ENCODE measurements at places on chromosomes 16 and 17.

- no peak for DNase-seq
Measured at GRCh38 chr16:46788891-46789474, 40.8 kb upstream of the MYLK3 start.

DNA sequence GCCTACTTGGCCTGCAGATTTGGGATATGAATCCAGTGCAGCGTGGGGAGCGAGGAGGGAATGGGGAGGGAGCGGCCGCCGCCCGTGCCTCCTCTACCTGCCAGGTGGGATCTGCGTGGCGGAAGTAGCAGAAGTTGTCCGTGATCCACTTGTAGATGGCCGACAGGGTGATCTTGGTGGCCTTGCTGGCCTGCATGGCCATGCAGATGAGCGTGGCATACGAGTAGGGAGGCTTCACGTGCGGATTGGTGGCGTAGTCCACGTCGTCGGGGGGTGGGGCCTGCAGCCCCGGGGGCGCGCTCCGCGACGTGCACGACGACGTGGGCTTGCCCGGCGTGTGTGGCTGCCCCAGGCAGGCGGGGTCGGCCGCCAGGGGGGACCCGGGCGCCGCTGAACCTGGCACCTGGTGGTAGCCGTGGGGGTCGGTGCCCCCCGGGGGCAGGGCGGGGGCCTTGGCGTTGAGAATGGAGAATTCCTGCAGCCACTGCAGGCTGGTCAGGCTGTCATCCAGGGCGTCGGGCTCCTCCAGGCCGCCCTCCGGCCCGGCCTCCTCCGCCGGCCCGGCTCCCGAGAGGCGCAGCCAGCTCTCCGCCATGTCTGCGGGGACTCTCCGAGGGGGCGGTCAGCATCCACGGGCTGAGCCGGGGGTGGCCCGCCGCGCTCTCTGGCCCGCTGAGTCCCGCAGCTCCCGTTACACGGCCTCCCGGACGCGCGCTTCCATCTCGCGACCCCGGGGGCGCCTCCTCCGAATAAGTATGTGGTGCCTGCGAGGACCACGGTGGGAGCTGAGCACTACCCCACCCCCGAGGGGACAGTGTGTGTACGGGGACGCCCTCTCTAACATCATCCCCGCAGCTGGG is 1.0 kb downstream of the FOXJ1 start:
- no peak for DNase-seq

GRCh38 chr17:64085650-64086005 is 44.3 kb downstream of the ERN1 start:
- no peak for DNase-seq

GRCh38 chr17:48583708-48584222 is 5.6 kb upstream of the HOXB4 start:
- no peak for DNase-seq

DNA sequence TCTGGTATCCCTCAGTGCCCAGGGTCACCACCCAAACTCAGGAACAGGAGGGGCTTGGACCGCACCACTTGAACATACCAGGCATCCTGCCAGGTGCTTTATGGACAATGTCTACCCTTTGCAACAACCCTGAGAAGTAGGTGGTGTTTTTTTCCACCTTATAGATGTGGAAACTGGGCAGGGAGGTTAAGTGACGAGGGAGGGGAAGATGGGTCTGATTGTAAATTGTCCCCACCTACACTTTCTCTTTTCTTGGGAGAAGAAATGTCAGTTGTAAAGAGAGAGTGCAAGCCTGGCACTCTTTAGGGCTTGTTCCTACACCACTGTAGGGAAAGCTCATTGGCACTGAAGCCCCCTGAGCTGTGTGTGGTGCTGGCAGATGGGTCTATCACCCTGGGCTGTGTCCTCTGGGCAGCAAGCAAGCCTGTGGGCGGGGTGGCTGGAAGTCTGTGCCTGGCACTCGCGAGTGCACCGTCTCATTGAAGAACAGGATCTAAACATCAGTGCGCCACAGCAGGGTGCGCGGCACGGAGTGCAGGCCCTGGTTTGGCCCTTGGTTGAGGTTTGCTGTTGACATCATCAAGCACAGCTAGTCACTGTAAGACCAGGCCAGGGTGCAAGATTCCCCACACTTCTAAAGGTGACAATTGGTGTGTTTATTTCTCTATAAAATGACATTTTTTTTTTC is 15.1 kb downstream of the NOD2 start:
- no peak for DNase-seq

DNA sequence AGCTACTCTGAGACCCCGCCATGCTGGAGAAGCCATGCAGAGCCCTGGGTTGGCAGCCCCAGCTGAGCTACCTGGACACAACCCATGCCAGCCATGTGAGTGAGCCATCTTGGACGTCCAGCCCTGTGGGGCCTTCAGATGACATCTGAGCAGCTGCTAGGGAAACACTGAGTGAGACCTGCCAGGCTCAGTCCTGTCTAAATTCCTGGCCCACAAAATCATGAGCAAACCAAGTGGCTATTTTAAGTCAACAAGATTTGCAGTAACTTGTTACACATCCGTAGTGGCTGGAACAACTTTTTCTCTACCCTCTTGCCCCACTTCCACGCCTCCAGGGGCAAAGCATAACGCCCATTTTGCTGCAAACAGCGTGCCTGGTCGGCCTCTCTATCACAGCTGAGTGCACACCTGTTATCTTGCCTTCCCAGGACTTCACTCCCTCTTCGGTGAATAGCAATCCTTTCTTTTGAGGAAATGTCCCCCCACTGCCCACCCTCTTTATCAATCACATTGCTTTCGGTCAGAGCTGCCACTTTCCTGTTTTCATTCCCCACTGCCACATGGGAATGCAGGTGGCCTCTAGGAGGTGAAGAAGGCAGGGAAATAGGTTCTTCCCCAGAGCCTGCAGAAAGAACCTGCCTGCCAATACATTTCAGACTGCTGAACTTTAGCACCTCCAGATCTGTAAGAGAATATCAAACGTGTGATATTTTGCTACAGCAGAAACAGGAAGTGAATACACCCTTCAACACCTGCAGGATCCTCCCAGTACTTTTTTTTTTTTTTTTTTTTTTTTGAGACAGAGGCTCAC is 7.4 kb upstream of the SCIMP start:
- no peak for DNase-seq

DNA sequence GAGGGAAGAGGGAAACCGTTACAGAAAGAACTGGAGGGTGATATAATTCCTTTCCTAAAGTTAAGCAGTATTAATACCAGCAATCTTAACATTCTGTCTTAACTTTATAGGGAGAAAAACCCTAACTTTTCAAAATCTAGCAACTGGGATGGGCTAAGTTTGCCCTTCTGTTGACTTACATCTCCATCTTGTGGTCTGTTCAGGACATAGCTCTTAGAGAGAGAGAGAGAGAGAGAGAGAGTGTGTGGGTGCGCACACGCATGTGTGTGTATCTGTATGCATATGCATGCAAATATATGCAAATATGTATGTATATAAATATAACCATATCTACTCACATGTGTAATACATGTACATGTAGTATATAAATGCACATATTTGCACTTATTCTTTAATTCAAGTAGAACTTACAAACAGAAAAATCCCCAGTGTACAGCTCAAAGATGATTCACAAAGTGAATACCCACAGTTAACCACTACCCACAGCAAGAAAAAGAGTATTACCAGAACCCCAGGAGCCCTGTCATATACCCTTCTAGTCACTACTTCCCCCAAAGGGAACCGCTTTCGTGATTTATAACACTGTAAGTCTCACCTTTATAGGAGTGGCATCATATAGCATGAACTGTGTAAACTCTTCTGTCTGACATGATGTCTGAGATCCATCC is 46.5 kb downstream of the STX8 start:
- no peak for DNase-seq

GRCh38 chr17:67260170-67260987 is 15.4 kb upstream of the HELZ start:
- no peak for DNase-seq

- no peak for DNase-seq
Measured at GRCh38 chr17:18937981-18938691, 13.8 kb upstream of the SLC5A10 start.

DNA sequence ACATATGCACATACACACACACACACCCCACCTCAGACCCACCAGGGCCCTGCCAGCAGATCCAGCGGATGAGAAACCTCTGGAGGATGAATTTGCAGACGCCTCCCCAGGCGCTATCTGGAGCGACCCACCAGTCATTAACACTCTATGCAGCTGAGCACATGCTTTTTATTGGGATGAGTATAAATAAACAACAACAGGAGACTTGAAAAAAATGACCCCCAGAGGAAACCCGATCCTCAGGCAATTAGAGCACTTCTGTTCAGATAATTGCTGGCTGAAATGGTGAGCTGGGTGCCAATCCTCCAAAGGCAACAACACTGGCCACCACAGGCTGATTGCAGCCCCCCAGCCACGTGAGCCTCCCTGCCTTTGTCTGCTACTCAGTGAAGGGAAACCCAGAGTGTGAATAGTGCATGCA is 32.9 kb downstream of the DYNLRB2 start:
- no peak for DNase-seq

DNA sequence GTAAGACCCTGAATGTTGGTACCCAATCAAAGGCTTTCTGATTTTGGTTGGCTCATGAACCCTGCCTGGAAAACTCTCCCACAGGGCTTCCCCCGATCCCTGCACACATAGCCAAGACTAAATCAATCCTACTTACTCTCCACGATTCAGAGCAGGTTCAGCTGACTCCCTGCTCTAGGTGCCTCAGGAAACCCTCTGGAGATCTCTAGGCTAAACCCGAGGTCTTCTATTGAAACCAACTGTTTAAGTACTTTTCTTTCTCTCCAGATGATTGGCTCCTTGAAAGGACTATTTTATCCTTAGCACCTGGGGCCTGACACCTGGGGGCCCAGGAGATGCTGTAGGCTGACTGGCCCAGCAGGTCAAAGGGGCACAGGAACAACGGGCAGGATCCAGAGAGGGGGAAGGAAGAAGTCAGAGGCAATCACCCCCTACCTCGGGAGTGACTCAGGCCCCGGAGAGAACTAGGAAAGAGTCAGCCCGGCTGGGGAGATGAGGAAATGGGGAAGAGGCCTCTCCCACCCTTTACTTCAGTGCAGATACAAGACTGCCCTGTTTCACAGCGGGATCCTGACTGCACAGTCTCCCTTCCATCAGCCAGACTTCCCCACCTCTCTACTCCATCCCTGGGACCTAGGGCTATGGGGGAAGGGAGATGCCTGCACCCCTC is 2.0 kb downstream of the TBC1D10B start:
- DNase-seq, result no peak

DNA sequence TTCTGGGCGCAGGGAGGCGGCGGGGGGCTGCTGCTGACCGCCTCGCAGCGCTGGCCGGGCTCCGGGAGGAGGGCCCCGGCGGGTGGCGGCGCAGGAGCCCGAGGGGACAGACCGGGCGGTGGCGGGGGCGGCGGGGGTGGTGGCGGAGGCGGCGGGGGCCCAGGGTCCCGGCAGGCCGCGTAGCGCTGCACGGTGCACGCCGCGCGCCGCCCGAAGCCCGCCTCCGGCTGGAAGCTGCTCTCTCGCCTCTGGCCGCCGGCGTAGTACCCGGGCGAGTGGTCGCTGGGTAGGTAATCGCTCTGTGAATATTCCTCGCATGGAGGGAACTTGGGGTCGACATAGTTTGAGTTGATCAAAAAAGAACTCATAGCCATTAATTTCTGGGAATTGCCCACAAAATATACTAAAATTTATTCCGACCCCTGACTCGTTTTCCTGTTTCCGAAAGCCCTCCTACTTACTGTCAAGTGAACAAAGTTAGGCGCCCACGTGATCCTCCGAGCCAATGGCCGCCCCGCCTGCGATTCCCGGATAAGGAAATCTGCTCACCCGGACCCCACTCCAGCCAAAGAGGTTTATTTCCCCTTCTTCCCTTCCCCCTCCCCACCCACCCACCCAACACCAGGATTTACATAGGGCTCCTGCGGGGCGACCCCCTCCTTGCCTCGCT is at the start of gene HOXB4:
Gene HOXB4 (minus strand): TSS at position 405 of the 670 bp plus-strand sequence. CDS start 31 bp downstream, at position 374.
- no peak for DNase-seq

- DNase-seq, result no peak
Measured at GRCh38 chr17:7216242-7217112, 3.2 kb downstream of the DLG4 start.

DNA sequence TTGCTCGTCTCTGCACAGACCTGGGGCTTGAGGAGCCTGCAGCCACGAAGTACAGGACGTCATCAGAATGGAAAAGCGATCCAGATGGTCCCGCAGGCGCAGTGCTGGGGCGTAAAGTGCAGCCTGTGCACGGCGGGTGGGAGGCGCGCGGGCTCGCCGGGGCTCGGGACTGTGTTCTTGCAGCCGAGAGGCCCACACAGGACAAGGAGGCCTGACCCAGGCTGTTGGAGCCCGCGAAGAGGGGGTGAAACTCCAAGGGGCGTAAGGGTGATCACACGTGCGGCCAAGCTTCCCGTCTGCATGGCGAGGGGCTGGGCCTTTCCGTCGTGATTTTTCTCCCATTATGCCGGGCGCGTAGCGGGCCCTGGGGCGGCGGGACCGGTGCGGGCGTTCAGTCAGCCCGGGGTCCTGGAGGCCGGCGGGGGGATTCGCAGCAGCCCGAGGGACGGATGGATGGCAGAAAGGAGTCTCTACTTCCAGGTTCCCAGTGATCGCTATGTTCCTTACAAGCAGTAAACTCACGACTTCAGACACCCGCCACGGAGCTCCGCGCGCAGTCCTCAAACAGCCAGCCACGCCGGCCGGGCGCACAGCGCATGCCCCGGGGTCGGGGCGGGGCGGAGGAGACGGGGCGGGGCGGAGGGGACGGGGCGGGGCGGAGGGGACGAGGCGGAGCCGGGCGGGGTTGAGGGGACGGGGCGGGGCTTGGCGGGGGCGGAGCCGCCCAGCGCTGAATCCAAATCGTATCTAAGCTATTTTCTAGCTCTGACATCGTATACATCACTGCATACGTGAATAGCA is 141.0 kb upstream of the KCNJ18 start:
- peak; percentile 49 for DNase-seq

DNA sequence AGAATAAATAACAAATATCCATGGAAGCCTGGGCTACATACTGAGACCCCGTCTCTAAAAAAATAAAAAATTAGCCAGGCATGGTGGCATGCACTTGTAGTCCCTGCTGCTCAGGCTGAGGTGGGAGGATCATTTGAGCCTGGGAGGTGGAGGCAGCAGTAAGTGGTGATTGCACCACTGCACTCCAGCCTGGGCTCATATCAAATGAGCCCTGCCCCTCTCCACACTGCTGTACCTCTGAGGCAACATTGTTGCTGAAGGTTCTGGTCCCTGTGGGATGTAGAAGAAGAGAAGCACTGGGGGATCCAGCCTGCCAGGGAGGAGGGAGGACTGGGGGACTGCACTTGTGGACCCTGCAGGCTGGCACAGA is 11.4 kb upstream of the ARHGAP23 start:
- peak; percentile 49 for DNase-seq

DNA sequence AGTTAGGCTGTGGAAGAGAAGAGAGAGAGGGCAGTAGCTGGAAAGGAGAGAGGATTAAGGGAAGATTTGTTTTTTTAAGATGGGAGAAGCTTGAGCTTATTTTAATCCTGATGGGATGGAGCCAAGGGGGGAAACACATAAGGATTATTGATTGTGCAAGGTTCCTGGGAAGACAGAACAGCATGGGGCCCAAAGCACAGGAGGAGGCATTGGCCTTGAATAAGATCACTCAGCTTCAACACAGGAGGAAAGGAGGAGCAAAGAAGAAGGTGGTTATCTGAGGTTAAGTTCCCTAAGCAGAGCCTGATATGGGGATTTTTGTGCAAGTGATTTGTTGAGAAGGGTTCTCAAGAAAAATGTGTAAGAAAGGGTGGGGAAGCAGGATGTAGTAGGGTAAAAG is 169.8 kb downstream of the ABCC12 start:
- DNase-seq, result no peak
